ENCODE measurements at places on chromosomes 2 and 18. TPM values are rescaled to one million over a fixed set of nuclear protein-coding genes. Genes with fewer than 3 reads are reported as not detected.

DNA sequence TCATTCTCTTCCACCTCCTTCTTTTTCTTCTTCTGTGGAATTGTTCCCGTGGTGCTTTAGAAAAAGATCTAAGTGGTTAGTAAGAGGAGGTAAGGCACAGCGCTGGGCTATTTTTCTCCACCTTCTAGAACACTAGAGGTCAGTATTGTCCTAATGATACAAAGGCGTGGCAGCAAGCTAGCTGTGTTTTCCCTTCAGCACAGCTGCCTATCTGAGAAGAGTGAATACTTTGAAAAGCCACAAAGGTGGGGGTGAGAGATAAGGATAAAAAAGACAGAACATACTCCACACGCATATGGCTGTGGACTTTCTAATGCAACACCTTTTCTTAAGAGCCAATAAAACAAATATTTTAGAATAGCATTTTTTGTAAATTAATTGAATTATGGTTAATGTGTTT lies 2.1 kb downstream of the CNTNAP5 start:
- peaks cover 5% of the 10 kb centered on the region for H3K36me3 ChIP-seq
- no peak overlapping the region for H3K27ac ChIP-seq
- DNase-seq, result no peak
- H3K4me3 ChIP-seq, result no peak overlapping the region

DNA sequence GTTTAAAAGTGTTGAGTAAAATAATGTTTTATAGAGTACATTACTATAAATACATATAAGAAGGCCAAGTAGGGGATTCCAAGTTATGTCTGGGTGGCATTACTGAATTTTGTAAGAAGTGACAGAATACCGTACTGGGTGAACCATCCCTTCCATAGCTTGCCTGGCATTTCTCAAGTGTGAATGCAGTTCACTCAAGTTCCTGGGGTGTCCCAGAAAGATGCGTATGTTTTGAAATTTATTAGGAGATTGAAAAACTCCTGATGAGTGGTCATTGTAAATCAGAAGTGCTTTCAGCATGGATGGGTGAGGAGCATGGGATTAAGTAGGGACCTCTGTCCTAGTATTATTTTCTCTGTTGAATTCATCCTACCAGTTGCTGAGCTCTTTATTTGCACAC lies 103.2 kb downstream of the VAPA start:
- no peak overlapping the region for H3K27ac ChIP-seq
- DNase-seq, result no peak
- no peaks in the 10 kb centered on the region for H3K27me3 ChIP-seq
- H3K4me1 ChIP-seq, result no peaks in the 10 kb centered on the region
- H3K4me3 ChIP-seq, result no peak overlapping the region

KIF1A gene
- total RNA-seq, result 3.8 TPM

CLEC4F gene
- total RNA-seq, result not detected

DNA sequence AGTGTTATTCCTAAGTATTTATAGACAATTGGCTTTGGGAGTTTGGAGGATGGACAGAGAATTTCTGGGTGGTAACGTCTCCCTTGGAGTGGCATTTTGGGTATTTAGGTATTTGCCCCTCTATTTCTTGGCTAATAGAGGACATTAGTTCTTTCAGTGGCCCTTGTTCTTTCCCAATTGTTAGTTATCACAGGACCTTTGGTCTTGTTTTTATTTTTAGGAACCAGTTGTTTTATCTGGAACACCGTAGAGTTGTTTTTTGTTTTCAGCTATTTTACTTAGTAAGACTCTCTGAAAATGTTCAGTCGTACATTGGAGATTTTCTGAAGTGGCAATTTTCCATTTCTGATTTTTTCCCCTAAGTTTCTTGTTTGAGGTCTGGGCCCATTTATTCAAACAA lies 40.5 kb upstream of the TNFRSF11A start:
- no peak for DNase-seq
- no peak overlapping the region for H3K27ac ChIP-seq
- peaks cover 34% of the 10 kb centered on the region for H3K4me1 ChIP-seq
- H3K27me3 ChIP-seq, result no peaks in the 10 kb centered on the region

GRCh38 chr2:8416001-8416571 lies 265.8 kb upstream of the ID2 start:
- no peak for DNase-seq
- H3K27ac ChIP-seq, result no peak overlapping the region
- H3K4me3 ChIP-seq, result no peak overlapping the region
- no peaks in the 10 kb centered on the region for H3K4me1 ChIP-seq
- H3K36me3 ChIP-seq, result no peaks in the 10 kb centered on the region
- H3K27me3 ChIP-seq, result no peaks in the 10 kb centered on the region

SERPINB10 gene
- total RNA-seq, result not detected

DNA sequence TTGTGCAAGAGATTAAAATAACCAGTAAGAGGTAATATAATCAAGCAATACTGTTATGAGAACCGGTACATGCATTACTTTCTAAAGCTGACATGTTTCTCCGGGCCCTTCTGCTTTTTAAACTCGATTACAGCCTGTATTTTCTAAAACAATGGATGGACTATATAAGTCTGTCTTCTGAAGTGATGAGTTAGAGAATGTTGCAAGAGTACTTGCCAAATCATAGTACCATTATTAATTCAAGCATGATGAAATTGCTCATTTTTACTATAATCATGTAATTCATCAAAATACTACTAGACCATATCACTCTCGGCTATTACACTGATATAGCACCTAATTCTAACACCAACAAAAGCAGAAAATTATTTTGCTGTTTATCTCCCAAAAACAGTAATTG lies 1240.3 kb upstream of the ACVR2A start:
- H3K27me3 ChIP-seq, result no peaks in the 10 kb centered on the region
- H3K4me1 ChIP-seq, result no peaks in the 10 kb centered on the region
- H3K27ac ChIP-seq, result no peak overlapping the region
- no peak for DNase-seq
- H3K4me3 ChIP-seq, result no peak overlapping the region
- H3K36me3 ChIP-seq, result no peaks in the 10 kb centered on the region

GRCh38 chr2:44168681-44169154 lies at the start of gene PPM1B:
Gene PPM1B (plus strand): TSS chr2:44168875. CDS start chr2:44201200, 32,325 bp downstream.
- peaks cover 5% of the 10 kb centered on the region for H3K36me3 ChIP-seq
- H3K4me3 ChIP-seq, result peak within 1 kb of the TSS; percentile 88
- no peaks in the 10 kb centered on the region for H3K27me3 ChIP-seq
- H3K27ac ChIP-seq, result peak within 1 kb of the TSS; percentile 99
- DNase-seq, result peak; percentile 100
- H3K4me1 ChIP-seq, result peaks cover 39% of the 10 kb centered on the region

DNA sequence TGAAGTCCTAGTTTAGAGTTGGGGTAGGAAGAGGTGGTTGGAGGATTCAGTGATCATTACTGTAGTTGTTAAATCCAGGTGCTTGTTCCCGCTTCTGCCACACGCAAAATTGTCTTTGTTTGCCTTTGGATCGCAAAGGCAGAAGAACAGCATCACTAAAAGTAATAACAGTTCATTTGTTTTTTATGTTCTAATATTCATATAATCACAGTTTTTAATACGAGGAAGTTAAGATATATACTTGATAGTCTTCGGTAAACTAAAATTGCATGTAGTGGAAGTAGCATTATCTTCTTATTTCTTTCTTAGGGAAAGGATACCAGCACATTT lies 365 bp downstream of the NDUFB3 start:
- peak overlapping the region; percentile 91 for H3K4me3 ChIP-seq
- no peaks in the 10 kb centered on the region for H3K27me3 ChIP-seq
- H3K36me3 ChIP-seq, result peaks cover 4% of the 10 kb centered on the region
- H3K27ac ChIP-seq, result peak overlapping the region; percentile 86

DNA sequence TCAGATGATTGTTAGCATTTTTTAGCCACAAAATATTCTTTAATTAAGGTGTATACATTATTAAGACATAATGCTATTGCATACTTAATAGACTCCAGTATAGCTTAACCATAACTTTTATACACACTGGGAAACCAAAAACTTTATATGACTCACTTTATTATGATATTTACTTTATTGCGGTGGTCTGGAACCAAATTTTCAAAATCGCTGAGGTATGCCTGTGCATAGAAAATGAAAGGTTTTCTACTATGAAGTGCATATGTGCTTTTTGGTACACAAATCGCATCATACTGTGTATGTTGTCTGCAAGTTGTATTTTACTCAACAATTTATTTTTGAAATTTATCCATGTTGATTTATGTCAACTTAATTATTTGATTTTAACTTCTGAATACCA lies 875.1 kb downstream of the SLC4A3 start:
- H3K4me3 ChIP-seq, result no peak overlapping the region
- H3K27ac ChIP-seq, result no peak overlapping the region
- H3K36me3 ChIP-seq, result no peaks in the 10 kb centered on the region
- no peak for DNase-seq
- no peaks in the 10 kb centered on the region for H3K27me3 ChIP-seq

DNA sequence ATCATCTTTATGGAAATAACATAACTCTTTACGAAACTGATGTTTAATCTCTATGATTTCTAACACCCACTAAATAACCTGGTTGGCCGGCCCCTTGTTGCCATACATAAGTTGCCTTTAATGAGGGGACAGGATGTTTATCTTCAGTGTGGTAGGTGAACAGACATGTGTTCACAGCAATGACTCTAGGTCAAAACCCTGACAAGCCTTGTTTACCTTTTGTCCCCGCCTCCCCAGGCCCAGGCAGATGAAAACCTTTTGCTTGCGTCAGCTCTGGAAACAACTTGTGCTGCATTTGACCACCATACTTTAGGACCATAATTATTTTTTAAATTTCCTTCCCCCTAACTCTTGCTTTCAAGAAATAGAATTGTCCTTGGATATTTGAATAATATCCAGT lies 2.9 kb upstream of the DSG4 start:
- no peaks in the 10 kb centered on the region for H3K27me3 ChIP-seq
- no peak for DNase-seq
- H3K27ac ChIP-seq, result no peak overlapping the region
- H3K36me3 ChIP-seq, result no peaks in the 10 kb centered on the region
- no peak overlapping the region for H3K4me3 ChIP-seq

- peaks cover 21% of the 10 kb centered on the region for H3K27me3 ChIP-seq
- DNase-seq, result no peak
- H3K27ac ChIP-seq, result no peak overlapping the region
- H3K36me3 ChIP-seq, result no peaks in the 10 kb centered on the region
Observed at GRCh38 chr2:75431763-75432162, 129.0 kb downstream of the EVA1A start.

GRCh38 chr2:171895786-171896185 lies 1.7 kb upstream of the SLC25A12 start:
- H3K36me3 ChIP-seq, result peaks cover 8% of the 10 kb centered on the region
- H3K4me3 ChIP-seq, result no peak overlapping the region
- H3K27ac ChIP-seq, result no peak overlapping the region
- H3K27me3 ChIP-seq, result peaks cover 3% of the 10 kb centered on the region
- H3K4me1 ChIP-seq, result peaks cover 21% of the 10 kb centered on the region

DNA sequence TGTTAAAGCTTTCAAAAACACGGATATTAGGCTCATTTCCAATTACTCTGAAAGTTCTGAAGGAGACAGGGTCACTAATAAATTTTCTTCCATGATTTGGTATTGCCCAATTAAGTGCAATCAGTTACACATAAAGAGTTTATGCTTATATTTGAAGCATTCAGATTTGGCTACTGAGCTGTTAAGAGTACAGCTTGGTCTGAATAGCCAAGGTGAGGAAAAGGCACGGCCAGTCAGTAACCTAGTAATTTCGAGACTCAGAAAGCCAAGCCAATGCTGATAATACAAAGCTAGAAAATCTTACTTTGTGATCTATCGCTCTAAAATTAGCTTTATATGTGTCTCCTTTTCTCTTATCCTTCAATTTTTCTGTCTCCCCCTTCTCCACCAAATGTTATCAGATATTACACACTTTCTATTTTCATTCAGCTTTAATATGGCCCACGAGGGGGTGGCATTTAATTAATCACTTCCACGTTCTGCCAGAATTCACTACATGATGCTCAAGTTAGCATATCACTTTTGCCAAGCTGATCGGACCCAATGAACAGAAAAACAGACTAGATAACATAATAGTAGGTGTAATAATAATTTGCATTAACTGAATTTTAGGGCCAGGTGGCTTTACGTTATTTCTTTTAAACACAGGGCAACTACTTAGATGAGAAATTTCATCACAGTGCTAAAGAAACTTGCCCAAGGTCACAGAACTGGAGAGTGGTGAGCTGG lies 138.4 kb downstream of the TCF4 start:
- no peaks in the 10 kb centered on the region for H3K36me3 ChIP-seq
- no peak overlapping the region for H3K27ac ChIP-seq
- no peaks in the 10 kb centered on the region for H3K4me1 ChIP-seq
- no peak for DNase-seq

DNA sequence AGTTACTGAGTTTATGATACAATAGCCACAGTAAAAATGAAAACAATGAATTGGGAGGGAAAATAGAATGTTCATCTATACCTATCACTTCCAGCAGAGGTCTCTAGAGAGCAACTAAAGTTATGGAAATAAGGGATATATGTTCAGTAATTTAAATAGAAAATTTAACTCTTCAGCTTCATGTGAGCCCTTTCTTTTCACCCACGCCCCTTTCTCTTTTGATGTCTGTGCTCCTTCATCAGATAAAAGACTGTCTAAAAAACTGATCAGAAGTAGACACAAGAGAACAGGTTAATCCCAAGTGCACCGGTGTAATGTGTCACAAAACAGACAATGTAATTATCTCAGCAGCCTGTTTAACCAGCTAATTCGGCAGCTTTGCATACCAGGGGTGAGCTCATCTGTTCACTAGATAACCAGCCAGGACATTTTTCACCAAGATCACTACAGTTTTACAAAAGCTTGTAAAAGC lies 238.5 kb upstream of the ERBB4 start:
- H3K4me3 ChIP-seq, result no peak overlapping the region
- no peak for DNase-seq
- H3K27me3 ChIP-seq, result no peaks in the 10 kb centered on the region
- no peaks in the 10 kb centered on the region for H3K4me1 ChIP-seq
- H3K36me3 ChIP-seq, result no peaks in the 10 kb centered on the region

DNA sequence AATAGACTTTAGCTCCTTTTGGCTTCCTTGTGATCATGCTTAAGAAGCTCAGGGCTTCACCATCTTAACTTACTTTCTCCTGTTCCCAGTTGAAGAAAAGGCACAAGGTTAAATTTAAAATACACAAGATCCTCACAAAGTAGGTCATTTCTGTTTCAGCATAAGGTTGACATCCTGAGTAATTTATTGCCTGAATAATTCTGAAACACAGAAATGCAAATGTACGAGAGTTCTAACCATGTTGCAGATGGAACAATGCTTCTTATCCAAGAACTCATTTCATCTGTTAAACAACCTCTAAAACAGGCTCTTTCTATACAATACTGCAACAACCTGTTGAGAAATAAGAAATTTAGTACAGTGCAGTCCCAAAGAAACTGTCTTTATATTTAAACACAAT lies 395.2 kb downstream of the BCL11A start:
- H3K27ac ChIP-seq, result no peak overlapping the region
- H3K36me3 ChIP-seq, result no peaks in the 10 kb centered on the region
- peaks cover 4% of the 10 kb centered on the region for H3K27me3 ChIP-seq
- H3K4me1 ChIP-seq, result no peaks in the 10 kb centered on the region

TRAPPC8 gene
- total RNA-seq, result 34.2 TPM
